ENCODE measurements at places on chromosomes 3 and 15.

DNA sequence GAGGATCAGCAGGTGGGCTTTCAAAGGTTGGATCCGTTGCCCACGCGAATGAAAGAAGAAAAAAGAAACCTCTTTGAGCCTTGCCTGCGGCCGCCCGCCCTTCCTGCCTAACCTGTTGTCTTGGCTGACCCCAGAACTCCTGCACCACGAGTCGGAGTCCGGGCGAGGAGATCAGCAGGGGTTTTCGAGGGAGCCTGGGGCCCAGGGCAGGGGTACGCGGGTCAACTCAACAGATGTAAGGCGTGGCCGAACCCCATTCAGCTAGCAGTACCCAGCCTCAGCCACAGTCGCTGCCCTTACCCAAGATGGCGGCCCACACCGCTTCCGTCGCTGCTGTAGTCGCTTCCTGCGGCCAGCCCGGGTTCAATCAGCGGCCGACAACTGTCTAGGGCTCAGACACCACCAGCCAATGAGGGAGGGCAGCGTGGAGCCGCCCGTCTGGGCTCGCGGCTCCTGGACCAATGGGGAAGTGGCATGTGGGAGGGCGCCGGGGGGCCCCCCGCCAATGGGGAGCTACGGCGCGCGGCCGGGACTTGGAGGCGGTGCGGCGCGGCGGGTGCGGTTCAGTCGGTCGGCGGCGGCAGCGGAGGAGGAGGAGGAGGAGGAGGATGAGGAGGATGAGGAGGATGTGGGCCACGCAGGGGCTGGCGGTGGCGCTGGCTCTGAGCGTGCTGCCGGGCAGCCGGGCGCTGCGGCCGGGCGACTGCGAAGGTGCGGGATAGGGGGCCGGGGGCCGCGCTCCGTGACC is at the start of gene MANF:
MANF (plus strand) TSS at position 566 of the 748 bp plus-strand sequence; CDS start at position 618, 52 bp downstream.
- peaks cover 34% of the 10 kb centered on the region for H3K4me1 ChIP-seq
- H3K4me3 ChIP-seq: peak within 1 kb of the TSS; percentile 76
- peak; percentile 98 for DNase-seq
- peak within 1 kb of the TSS; percentile 72 for H3K27ac ChIP-seq
- no peaks in the 10 kb centered on the region for H3K27me3 ChIP-seq

DNA sequence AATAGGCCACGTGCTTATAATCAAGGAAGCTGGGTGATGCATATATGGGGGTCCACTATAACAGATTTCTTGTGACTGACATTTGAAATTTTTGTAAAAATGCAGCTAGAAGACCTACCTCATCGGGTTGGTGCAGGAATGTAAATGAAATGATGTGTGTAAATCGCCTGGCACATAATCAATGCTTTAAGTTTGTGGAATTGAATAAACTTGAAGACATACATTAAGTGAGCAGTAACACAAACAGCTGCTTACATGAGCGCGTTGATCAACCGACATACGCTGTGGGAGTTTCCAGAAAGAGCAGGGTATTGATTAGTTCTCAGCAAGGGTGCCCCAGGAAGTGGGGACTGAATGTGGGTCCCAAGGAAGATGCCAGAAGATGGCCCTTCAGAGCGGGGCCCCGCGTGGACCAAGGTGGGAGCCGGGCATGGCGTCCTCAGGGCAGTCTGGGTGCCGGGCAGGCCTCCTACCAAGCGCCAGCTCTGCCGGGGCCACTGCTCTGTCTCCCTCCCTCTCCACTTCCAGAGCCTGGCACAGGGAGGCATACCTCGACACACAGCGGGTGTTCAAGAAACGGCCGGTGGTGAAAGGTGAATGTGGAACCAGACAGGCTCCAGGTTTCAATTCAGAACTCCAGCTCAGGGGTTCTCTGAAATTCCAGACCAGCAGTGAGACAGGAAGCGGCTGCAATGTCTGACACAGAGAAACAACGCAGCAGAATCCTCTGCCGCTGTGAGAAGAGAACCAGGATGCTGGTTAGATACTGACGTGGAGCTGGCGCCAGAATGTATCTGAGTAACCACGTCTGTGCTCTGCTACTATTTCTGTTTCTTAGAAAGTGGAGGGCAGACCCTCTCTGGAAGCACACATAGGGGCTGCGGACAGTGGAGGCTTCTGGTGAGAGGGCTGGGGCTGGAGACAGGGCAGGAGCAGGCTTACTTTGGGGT is 12.6 kb downstream of the BFSP2 start:
- H3K36me3 ChIP-seq: no peaks in the 10 kb centered on the region
- no peaks in the 10 kb centered on the region for H3K27me3 ChIP-seq
- H3K27ac ChIP-seq: no peak overlapping the region
- DNase-seq: no peak
- no peaks in the 10 kb centered on the region for H3K4me1 ChIP-seq

- no peaks in the 10 kb centered on the region for H3K27me3 ChIP-seq
- no peaks in the 10 kb centered on the region for H3K4me1 ChIP-seq
- H3K27ac ChIP-seq: no peak overlapping the region
- no peak for DNase-seq
- no peak overlapping the region for H3K4me3 ChIP-seq
Measured at GRCh38 chr15:90911906-90912769, 9.0 kb downstream of the MAN2A2 start.

DNA sequence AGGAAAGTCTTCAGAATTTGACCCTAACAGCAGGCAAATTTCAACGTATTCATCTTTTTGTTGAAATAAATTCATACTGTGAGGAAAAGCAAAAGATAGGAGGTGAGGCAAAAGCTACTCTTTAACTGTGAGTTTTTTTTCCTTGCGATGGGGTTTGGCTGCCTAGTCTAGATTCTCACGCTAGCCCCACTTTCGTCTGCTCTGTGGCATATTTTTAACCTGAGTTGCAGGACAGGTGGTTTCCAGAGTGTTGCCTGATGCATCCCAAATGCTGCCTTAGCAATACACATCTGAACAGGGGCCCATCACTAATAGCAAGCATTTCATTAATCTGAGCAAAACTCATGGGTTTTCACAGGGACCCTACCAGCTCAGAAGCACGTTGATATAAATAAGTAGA is 11.7 kb downstream of the PSMA4 start:
- H3K4me1 ChIP-seq: no peaks in the 10 kb centered on the region
- no peak overlapping the region for H3K27ac ChIP-seq
- H3K4me3 ChIP-seq: no peak overlapping the region
- no peak for DNase-seq
- no peaks in the 10 kb centered on the region for H3K27me3 ChIP-seq

DNA sequence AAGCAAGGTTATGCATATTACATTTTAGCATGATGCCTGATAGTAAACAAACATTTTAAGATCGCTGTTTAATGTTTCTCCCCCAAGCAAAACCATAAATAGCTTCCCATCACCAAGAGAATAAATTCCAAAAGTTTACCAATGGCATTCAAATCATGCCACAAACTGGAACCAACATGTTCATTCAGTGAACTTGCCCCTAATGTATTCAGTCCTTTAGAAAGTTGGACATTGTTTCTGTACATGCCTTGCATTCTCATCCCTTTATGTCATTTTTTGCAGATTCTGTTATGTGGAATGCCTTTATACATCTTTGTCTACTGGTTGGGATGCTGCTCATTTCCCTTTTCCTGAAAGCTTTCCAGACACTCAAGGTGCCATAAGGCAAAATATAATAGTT is 105.5 kb downstream of the PYDC2 start:
- no peaks in the 10 kb centered on the region for H3K4me1 ChIP-seq
- H3K36me3 ChIP-seq: no peaks in the 10 kb centered on the region
- no peak for DNase-seq
- no peaks in the 10 kb centered on the region for H3K27me3 ChIP-seq
